ENCODE measurements at places on chromosomes 4 and X.

GRCh38 chr4:91914176-91914804 is 389.5 kb upstream of the GRID2 start:
- no peak for DNase-seq

GRCh38 chrX:104641176-104641575 is 75.2 kb downstream of the IL1RAPL2 start:
- DNase-seq, result no peak

DNA sequence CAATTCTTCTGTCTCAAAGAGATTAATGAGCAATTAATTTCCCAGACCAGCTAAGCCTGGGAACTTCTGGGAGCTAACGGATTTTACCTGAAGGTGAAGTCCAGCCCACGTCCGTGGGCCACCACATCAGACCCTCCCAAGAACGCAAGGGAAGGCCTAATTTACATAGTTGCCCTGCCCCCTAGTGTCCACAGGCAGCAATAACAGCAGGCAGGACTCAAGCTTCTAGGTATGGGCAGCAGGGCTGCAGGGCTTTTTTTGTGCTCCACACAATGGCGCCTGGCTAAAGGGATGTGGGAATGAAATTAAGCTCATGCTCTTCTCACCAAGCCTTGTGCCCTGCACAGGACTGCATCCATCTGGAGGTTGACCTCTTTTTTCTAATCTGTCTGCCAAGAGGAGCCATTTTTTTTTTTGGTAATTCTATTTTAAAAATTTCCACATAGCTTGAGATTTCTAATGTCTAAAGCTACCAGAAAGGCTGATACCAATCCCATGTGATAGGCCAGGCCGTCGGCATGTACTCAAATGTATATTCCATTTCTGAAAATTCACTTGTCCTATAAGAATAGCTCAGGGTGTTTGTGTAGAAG is 111.9 kb upstream of the TMEM164 start:
- no peak for DNase-seq

- DNase-seq, result no peak
These were observed 89.7 kb upstream of the KDR start for GRCh38 chr4:55215087-55215486.

GRCh38 chr4:105951198-105951597 is 55.9 kb downstream of the NPNT start:
- no peak for DNase-seq

- no peak for DNase-seq
These were observed 466.6 kb downstream of the INPP4B start for GRCh38 chr4:142379277-142380051.

- no peak for DNase-seq
These were observed 35.1 kb downstream of the EPHA5 start for GRCh38 chr4:65635051-65635821.

- no peak for DNase-seq
These were observed 42.4 kb downstream of the FNIP2 start for GRCh38 chr4:158811216-158811540.

DNA sequence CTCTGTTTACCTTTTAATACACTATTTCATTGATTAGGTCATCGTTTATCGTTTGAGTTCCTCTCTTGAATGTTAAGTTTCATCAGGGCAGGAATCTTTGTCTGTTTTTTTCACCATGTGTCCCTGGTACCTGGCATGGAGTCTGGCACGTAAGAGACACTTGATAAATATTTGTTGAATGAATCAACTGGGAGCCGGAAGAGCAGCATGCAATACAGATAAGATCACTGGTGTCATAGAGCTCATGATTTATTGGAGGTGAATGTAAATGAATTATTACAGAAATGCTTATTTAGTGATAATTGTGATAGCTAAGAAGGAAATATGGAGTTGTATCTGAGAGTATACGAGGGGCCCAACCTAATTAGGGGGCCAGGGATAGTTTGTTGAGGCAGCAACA is 62.8 kb downstream of the UCHL1 start:
- DNase-seq, result no peak

DNA sequence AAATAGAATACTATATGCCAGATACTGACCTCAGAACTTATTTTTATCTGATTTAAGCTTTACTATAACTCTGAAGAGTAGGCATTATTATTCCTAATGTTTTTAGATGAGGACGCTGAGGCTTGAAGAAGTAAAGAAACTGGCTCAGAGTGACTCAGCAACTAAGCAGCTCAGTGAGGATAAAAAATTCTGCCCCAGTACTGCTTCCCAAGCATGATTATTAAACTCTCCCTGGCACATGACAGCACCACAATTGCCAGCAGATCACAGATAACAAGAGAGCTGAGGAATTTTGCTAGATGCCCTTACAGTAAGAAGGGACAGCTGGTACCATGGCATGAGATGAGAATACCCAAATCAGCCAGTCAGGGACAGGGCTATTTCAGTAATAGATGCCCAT is 219.4 kb downstream of the NKX6-1 start:
- no peak for DNase-seq

DNA sequence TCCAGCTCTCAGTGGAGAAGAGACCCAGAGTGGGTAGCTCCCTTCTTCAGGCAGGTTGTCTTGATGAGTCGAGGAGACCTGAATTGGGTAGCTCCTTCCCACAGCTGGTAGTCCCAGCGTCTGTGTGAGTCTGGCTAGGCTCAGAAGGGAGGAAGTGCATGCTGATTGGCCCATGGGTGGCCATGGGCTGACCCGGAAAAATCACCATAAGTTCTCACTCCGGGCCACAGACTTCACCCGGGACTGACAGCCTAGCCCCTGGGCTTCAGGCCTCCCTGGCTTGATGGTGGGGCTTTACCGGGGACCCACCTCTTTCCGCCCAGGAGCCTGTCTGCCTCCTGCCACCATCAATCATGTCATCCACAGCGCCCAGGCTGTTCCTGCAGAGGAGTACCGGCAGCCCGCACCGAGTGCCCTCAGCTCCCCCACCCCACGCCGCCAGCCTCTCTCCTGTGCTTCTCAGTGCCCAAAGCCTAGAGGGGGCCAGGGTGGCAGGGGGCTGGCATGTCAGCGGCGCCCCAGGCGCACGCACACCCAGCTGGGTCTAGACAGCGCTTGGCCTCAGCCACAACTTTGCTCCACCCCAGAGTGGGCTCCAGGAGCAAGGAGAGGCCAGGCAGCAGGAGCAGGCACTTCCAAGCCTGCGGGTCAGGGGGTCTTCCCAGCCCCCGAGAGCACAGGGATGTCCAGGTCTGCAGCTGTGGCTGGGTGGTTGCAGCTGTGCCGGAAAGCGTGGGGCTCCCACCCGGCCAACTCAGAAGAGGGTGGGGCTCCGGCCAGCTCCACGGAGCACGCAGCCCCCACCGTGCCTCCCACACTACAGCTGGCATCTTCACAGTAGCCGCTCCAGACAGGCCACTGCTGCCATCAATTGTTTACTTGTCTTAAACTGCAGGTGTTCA is 16.1 kb upstream of the SAT1 start:
- DNase-seq, result no peak

GRCh38 chr4:38129460-38130227 is 169.4 kb downstream of the PTTG2 start:
- no peak for DNase-seq

DNA sequence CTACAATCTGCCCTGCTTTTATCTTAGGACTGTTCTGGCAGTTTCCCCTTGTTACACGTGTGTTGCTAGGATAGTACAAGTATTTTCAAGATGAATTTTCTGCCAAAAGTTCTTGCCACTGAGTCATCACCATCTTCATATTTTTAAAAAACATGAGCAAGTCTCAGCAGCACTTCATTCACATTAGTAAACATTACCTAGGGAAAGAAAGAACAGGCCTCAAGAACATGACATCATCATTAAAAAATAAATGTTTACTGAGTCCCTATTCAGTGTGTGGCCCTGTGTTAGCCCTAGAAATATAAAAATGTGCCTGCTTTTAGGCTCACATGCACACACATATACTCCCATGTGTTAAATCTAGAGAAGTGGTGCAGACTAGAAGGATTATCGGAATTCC is 18.7 kb upstream of the GPC3 start:
- DNase-seq, result no peak

DNA sequence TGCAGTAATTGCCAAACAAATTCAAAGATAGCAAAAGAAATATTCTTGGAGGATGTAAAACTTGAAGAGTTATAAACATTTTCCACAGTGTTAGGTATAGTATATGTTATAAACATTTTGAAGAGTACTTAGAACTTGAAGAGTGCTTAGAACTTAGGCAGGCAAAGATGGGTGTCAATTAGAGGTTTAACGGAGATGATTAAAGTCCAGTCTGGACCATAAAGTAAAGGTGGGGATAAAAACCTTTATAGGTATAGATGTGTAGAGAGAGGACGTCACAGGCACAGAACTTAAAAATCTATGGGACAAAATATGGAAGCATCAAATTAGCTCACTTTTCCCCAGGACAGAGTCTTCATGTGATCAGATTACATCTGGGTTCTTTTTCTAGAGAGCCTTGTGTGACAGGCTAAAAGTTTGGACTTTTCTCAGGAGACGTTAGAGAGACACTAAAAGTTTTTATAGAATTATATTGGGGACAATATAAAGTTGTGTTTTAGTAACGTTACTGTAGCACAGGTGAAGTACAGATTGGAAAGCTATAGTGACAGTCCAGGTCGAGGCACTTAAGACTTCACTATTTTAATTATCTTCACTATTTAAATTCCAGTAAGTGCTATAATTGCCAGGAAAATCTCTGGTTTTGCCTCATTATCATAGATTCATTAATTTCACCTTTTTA is 13.3 kb upstream of the MAD2L1 start:
- no peak for DNase-seq

Measured in stimulated activated CD4-positive, alpha-beta T cell treated with anti-CD3 and anti-CD28 coated beads, TNF-alpha, amount 100 ng/mL, for 1 hour (primary cell).